Activated CD4-positive, alpha-beta T cell treated with anti-CD3 and anti-CD28 coated beads, Interleukin-2, amount 50 U/mL, for 24 hours (primary cell): ENCODE measurements at places on chromosomes 5 and 9.

GRCh38 chr5:100595812-100596173 is 60.6 kb downstream of the FAM174A start:
- no peak for DNase-seq

DNA sequence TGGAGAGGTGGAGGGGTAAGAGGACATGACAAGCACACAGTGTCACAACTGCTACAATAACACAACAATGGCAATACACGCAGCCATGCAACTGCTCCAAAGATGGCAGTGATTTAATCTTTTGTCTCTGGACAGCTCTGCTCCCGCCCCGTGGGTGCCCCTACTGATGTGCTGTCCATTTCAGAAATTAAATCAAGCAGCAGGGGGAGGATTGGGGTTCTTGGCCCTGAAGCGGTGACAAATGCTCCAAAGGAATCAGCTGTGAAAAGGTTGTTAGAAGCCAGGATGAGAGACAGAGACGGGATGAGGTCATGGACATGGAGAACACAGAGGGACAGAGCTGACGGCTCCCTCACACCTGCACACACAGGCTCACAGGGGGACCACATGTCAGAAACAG is 22.6 kb downstream of the CNTFR start:
- no peak for DNase-seq

GRCh38 chr5:22926574-22926973 is 73.4 kb upstream of the CDH12 start:
- no peak for DNase-seq

- no peak for DNase-seq
Observed at GRCh38 chr9:92770360-92770995, 5.8 kb upstream of the BICD2 start.

- no peak for DNase-seq
Observed at GRCh38 chr5:129554134-129554904, 94.2 kb downstream of the ADAMTS19 start.

GRCh38 chr5:16934123-16934522 is 2.0 kb downstream of the MYO10 start:
- no peak for DNase-seq
